ENCODE measurements at places on chromosomes 12 and 14.

GRCh38 chr12:132603240-132604150, 6.9 kb downstream of the LRCOL1 start:
- no peak for DNase-seq

DNA sequence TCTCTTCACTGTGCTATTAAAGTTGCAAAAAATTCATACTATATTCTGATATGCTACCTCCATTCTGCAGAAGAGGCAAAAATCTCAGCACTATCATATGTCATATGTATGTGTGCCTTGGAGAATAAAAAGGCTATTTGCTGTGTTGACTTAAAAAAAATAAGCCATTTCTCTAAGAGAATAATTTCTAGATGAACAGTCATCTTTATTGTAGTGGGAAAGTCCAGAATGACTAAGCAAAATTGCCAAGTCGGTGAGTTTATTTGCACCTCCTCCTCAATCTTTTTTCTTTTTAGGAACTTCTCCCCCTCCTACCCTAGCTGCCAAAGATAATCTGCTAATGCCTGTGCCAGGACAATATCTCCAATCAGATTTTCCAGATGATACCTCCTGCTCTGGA, 353.8 kb upstream of the FAR2 start:
- no peak for DNase-seq

- no peak for DNase-seq
Observed at GRCh38 chr12:67096533-67097318, 172.4 kb upstream of the CAND1 start.

DNA sequence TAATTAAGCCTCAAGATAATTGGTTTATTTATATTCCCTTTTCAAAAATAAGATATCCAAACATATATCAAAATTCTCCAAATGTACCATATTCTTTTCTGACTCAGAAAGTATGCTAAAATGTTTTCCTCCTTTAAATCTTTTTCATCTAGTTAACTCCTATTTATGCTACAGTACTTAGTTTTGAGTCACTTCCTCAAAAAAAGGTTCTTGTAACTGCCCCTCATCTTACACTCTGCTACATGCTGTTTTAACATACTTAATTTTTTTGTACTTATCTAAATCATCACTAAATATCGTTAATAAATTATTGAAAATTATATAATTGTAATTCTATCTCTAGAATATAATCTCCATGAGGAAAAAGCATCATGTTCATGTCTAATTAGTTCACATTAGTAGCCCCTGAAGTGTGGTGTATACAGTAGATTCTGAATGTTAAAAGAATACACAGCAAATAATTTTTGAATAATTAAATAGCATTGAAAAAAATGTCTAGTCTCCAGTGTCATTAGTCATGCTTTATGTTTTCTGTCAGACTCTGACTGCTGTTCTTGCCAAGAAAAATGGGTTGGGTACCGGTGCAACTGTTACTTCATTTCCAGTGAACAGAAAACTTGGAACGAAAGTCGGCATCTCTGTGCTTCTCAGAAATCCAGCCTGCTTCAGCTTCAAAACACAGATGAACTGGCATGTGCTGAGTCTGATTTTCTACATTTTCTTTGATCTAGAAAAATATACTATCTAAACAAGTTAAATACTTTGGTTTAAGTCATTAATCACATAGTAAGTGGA, 3.5 kb downstream of the KLRD1 start:
- no peak for DNase-seq

DNA sequence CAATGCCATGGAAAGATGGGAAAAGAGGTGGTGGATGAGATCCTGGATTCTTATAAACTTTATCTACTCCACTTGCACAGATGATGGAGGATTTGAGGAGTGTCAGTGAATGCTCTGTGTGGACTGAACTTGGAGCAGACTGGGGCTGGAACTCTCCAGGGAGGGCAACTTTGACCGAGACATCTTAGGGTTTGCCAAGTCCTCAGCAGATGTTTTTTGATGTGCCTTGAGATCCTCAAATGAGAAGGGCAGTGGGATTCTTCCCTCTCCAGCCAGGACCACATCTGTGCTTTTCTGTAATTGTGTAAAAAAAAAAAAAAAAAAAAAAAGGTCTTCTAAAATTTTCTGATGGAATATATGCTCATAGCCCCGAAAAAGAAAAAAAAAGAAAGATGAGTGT, 23.0 kb upstream of the MYL2 start:
- no peak for DNase-seq

DNA sequence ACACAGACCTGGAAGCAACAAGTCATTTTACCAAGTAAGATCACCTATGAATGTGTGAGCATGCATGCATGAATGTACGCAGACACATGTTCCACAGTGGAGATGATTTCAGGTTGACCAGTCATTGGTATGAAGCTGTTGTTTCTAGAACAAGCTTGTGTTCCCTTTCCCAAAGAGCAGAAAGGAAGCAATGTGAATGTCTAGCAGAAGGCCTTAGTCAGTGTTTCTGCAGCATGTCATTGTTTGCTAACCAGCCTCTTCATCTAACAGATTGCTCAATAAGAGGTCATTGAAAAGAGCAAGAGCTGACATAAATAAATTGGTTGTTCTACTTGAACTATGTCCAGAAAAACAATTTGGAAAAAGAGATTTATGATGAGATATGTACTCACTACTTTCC, 191.4 kb downstream of the PLCZ1 start:
- DNase-seq: no peak

- no peak for DNase-seq
Observed at GRCh38 chr12:110498984-110499706, 2.8 kb downstream of the VPS29 start.
